Sigmoid colon (tissue), 7 donors: ENCODE measurements at places on chromosomes 3 and 15. TPM values are rescaled to one million over a fixed set of nuclear protein-coding genes. Genes with fewer than 3 reads are reported as not detected.

TMEM158 gene
- total RNA-seq, result 11.8 TPM

ACP3 gene
- 1.5 TPM for total RNA-seq

ACVR2B gene
- total RNA-seq, result 6.1 TPM

GHSR gene
- 0.55 TPM for total RNA-seq

STRA6 gene
- total RNA-seq, result not detected

GREM1 gene
- total RNA-seq, result 16.4 TPM

GPR27 gene
- total RNA-seq, result 1.1 TPM

TMEM40 gene
- not detected for total RNA-seq

HEG1 gene
- 32.8 TPM for total RNA-seq

ARHGEF3 gene
- 20.3 TPM for total RNA-seq

TMEM207 gene
- total RNA-seq, result not detected

PLXNB1 gene
- 162 TPM for total RNA-seq

DNA sequence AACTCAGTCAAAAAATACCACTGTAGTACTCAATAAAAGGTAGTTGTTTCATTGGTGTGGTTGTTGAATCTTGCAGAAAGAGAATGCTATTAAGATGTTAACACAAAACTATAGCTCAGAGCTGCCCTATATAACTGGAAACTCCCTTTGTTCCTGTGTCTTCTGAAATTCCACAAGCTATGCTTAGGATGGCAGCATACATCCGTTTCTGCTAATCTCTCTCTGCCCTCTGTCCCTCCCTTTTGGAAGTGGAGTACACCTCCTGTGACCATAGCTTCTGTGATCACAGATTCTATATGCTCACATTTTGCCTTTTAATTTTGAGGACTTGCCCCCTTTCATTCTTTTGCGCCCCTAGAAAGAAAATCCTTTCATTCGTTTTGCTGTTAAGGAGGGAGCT, 33.7 kb downstream of the ARPP21 start:
- DNase-seq, result no peak

GRCh38 chr3:108677811-108678210, 79.4 kb downstream of the RETNLB start:
- no peak for DNase-seq

DNA sequence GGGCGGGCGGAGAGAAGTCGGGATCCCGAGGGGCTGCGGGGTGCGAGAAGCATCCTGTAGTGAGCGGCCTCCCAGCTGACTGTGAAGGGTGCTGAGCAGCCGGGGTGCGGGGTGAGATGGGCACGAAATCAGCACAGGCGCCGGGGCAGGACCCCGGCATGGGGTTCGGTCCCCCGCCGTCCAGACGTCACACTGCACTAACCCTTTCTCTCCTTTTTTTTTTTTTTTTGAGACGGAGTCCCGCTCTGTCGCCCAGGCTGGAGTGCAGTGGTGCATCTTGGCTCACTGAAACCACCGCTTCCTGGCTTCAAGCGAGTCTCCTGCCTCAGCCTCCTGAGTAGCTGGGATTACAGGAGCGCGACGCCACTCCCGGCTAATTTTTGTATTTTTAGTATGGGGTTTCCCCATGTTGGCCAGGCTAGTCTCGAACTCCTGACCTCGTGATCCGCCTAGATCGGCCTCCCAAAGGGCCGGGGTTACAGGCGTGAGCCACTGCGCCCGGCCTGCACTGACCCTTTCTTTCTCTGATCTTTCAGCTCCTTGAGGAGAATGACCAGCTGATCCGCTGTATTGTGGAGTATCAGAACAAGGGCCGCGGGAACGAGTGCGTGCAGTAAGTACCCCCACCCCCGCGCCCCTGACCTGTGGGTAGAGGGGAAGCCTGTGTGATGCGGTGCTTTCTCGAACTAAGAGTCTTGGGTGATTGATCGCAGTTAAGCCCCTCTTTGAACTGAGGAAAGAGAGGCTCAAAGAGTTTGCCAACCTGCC, 513 bp downstream of the SS18L2 start:
- peak; percentile 70 for DNase-seq

GRCh38 chr3:157508461-157508860, 5.2 kb upstream of the VEPH1 start:
- DNase-seq, result no peak

- DNase-seq, result no peak
Observed at GRCh38 chr15:82832601-82833361, 23.4 kb downstream of the WHAMM start.

- no peak for DNase-seq
Observed at GRCh38 chr15:48868536-48868935, 9.4 kb upstream of the EID1 start.

- no peak for DNase-seq
Observed at GRCh38 chr15:93451822-93452221, 362.8 kb upstream of the RGMA start.

GRCh38 chr3:129722527-129722926, 116.1 kb upstream of the PLXND1 start:
- DNase-seq, result no peak

GRCh38 chr3:133494469-133494868, 79.0 kb upstream of the CDV3 start:
- DNase-seq, result no peak

- DNase-seq, result no peak
Observed at GRCh38 chr3:121126033-121126706, 218.2 kb downstream of the STXBP5L start.

GRCh38 chr3:56762718-56763117, 39.0 kb downstream of the ARHGEF3 start:
- no peak for DNase-seq

- DNase-seq, result no peak
Observed at GRCh38 chr15:60520013-60520824, 41.3 kb upstream of the ICE2 start.

GRCh38 chr3:87607234-87607633, 330.9 kb upstream of the POU1F1 start:
- no peak for DNase-seq

GRCh38 chr15:82959423-82959822, 6.9 kb upstream of the HOMER2 start:
- no peak for DNase-seq

- no peak for DNase-seq
Observed at GRCh38 chr3:59326246-59327024, 276.6 kb upstream of the CFAP20DC start.

- DNase-seq, result peak; percentile 62
Observed at GRCh38 chr15:68126396-68126795, 72.3 kb downstream of the PIAS1 start.

- DNase-seq, result no peak
Observed at GRCh38 chr3:122563717-122564025, 429 bp downstream of the PARP9 start.

DNA sequence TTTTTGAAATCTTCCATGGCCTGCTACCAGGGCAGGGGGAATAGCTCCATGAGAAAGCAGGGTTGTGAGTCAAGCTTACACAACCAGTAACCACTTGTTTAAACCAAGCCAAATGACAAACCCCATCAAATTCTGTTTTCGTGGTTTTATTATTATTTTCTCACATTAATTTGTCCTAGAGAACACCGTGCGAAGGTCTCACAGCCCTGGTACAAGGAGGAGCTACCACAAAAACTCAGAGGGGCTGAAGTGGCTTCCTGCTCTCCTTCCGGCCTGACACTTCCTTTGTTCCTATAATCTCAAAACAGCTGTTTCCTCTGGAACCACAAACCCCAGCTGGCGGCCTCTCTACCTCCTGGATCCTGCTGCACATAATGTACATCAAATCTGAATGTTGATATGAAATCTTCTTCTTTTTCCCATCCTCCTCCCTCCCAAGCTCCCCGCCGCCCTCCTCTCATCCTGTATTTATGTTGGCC, 375.9 kb downstream of the MCTP2 start:
- DNase-seq, result peak; percentile 83

GRCh38 chr15:48647962-48648361, 2.5 kb upstream of the FBN1 start:
- no peak for DNase-seq

- no peak for DNase-seq
Observed at GRCh38 chr3:193187070-193187722, 53.8 kb upstream of the PLAAT1 start.

- no peak for DNase-seq
Observed at GRCh38 chr3:170076715-170077238, 39.0 kb downstream of the GPR160 start.

GRCh38 chr15:81859737-81860516, 185.9 kb downstream of the MEX3B start:
- DNase-seq, result no peak

GRCh38 chr15:63086947-63087346, 34.7 kb upstream of the LACTB start:
- no peak for DNase-seq

DNA sequence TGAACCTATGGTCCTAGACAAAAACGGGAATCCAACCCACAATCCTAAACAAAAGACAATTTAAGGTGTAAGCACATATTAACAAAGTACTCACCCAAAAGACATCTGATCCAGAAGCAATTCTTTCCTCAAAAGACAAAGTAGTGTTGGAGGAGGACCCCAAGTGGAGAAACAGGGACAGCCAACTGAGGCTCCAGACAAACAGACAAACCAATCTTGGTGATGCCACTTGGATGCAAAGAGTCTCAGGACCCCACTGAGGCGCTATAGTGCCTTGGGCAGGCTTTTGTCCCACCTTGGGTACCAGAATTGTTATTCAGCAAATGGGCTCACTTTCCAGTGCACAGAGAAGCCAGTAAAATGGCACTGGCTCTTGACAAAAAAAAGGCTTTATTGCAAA, 613.8 kb downstream of the DIPK2A start:
- no peak for DNase-seq

DNA sequence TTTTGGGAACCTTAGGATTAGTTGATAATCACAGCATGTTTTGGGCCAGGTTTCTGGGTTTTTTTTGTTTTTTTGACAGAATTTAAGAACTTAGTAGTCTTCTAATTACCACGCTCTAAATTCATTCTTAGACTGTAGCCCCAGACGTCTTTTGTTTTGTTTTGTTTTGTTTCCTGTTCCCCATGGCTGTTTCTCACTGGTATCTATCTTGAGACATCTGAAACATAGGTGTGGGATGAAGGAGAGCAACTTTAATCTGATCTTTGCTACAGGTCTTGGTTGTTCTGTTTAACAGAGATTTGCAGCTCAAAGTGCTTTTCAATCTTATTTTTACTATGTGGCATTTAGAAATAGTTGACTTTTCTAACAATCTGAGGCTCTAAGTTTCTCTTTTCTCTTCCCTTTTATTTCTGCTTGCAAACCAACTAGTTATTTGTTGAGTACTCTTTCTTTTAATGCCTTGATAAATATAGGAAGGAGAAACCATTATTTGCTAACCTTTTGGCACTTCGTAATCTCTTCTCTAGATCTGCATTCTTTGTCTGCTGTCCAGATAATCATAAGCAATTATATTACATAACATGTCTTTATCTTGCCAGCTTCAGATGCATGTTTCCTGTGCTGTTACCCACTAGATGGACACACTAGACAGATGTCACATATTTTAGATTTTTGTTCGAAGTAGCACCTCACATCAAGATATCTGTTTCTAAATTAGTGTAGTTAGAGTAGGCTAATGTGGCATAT, 40.9 kb downstream of the FBXL2 start:
- no peak for DNase-seq

DNA sequence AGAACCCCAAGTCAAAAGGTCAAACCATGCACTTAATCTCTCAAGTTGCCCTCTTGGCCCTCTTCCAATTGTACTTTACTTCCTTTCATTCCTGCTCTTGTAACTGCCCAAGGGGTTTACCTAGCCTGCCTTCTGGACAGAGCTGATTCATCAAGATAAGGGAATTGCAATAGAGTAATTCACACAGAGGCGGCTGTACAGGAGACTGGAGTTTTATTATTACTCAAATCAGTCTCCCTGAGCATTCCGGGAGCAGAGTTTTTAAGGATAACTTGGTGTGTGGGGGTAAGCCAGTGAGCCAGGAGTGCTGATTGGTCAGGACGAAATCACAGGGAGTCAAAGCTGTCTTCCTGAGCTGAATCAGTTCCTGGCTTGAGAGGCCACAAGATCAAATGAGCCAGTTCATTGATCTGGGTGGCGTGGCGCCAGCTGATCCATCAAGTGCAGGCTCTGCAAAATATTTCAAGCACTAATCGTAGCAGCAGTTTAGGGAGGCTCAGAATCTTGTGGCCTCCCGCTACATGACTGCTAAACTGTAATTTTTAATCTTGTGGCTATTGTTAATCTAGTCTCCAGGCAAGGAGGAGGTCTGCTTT, 590.0 kb downstream of the EPHA3 start:
- no peak for DNase-seq

DNA sequence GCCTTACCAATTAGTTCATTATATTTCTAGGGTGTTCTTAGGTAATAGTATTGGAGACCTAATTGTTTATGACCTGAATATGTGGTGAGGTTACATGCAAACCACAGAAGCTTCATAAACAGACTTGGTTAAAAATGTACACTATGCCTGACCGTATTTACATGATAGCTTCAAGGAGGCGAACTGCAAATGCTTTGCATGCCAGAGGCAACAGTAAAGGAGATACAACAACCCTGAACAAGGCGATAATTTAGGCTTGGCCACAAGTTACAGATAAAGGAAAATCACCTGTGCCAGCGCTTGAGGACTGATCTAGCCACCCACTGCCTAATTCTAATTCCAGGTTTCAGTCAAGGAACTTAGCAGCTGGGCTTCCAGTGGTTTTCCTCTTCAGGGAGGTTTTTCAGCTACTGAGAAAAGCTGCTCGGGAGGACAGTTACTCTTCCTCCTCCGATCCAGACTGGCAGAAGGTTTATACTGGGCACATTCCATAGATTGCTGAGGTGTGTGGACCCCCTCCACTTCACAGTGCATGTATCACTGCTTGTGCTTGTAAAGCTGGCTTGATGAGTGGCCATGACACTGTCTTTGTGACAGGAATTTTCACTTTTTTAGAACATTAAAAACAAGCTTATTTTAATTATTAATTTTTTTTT, 95.6 kb downstream of the DHX36 start:
- no peak for DNase-seq

GRCh38 chr3:157913741-157914150, 192.5 kb downstream of the SHOX2 start:
- no peak for DNase-seq

- no peak for DNase-seq
Observed at GRCh38 chr3:130679218-130679617, 67.4 kb downstream of the PIK3R4 start.

DNA sequence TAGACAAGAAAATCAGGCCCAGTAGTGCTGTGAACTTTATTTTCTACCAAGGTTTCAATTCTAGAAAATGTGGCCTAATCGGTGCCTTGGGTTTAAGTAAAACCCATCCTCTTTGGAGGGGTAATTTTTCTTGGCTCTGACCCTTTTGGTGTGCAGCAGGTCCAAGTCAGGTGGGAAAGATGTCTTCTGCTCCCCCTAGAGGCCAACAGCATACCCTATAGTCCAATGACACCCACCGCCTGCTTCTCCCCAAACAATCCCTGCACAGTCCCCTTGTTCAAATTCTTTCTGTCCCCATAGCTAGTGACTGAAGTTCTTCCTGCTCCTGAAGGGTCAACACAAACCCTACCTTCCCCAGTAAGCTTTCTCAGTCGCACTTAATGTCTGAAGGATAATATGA, 261.8 kb upstream of the GOLGA6L4 start:
- DNase-seq, result no peak

GRCh38 chr15:52790169-52790708, at the start of gene ONECUT1:
ONECUT1 (minus strand) TSS chr15:52790336; CDS start chr15:52789884, 452 bp downstream.
- DNase-seq, result no peak

DNA sequence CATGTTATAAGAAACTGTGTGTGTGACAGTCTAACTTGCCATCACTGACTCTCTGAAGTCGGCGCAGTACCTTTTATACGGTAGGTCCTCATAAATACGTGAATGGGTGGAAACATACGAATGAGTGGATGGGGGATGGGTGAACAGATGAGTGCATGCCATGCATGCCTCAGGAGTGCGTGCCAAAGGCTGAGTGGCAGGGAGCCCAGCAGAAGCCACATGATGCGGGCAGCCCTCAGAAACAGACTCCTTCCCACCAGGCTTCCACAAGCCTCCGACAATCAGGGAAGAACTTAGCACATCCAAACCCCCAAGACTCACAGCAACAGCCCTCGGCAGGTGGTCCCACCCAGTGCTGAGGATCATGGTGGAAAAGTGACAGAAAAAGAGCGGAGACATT, 16.7 kb downstream of the HCN4 start:
- DNase-seq, result no peak
